ENCODE measurements at places on chromosomes 2 and 18. TPM values are rescaled to one million over a fixed set of nuclear protein-coding genes. Genes with fewer than 3 reads are reported as not detected.

ALLC gene
- not detected for total RNA-seq

B4GALT6 gene
- total RNA-seq = 46.3 TPM

SERPINB11 gene
- total RNA-seq = not detected

HIBCH gene
- 55.7 TPM for total RNA-seq

UPP2 gene
- not detected for total RNA-seq

NPAS2 gene
- 5.2 TPM for total RNA-seq

GRP gene
- total RNA-seq = not detected

LRRTM1 gene
- 23.7 TPM for total RNA-seq

GPR35 gene
- 6.0 TPM for total RNA-seq

GRB14 gene
- total RNA-seq = 11.6 TPM

REG1B gene
- not detected for total RNA-seq

FSHR gene
- not detected for total RNA-seq

TRAPPC8 gene
- 35.6 TPM for total RNA-seq

FEV gene
- 0.29 TPM for total RNA-seq

GKN2 gene
- not detected for total RNA-seq

SERPINB2 gene
- 1.00 TPM for total RNA-seq

AMMECR1L gene
- 23.1 TPM for total RNA-seq

BMP10 gene
- total RNA-seq = not detected

TMEM178A gene
- 11.9 TPM for total RNA-seq

DNAJC5G gene
- total RNA-seq = 0.18 TPM

ZSCAN30 gene
- 29.3 TPM for total RNA-seq

SOWAHC gene
- 16.8 TPM for total RNA-seq

CD8B2 gene
- total RNA-seq = not detected

HMSD gene
- total RNA-seq = 7.2 TPM

LCT gene
- not detected for total RNA-seq

MYOM1 gene
- total RNA-seq = 1.2 TPM

TNFAIP6 gene
- 1.2 TPM for total RNA-seq

HDHD2 gene
- total RNA-seq = 44.0 TPM

CFAP65 gene
- not detected for total RNA-seq

SLC5A7 gene
- total RNA-seq = not detected

CXCR2 gene
- 0.31 TPM for total RNA-seq

CTLA4 gene
- total RNA-seq = not detected

NR4A2 gene
- total RNA-seq = 2.1 TPM

All from mesothelial cell of epicardium (in vitro differentiated cells).